ENCODE measurements at places on chromosomes 11 and 22. TPM values are rescaled to one million over a fixed set of nuclear protein-coding genes. Genes with fewer than 3 reads are reported as not detected.

DNA sequence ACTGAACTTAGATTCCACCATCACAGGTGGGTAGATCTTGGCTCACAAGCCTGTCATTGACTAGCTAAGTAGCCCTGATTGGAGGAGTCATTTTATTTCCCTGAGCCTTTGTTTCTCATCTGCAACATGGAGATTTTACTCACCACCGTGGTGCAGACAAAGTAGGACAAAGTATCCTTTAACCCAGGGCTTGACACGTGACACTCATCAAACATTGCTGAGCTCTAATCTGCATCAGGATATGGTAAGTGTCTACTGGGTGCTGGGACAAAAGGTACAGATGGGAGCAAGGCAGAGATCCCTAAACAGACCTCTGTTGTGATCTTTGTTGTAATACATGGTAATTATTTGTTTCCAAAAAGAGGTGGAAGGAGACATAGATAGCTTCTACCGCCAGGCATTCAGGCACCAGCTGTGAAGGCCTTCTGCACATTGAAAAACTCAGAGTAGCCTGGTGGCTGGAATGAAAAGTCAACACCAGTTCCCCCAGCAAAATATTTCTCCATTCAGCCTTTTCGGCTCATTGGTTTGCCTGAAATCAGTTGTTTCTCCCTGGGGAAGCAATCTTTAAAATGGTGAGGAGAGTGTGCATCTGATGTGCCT lies 18.3 kb upstream of the MICAL2 start:
- DNase-seq = no peak

DNA sequence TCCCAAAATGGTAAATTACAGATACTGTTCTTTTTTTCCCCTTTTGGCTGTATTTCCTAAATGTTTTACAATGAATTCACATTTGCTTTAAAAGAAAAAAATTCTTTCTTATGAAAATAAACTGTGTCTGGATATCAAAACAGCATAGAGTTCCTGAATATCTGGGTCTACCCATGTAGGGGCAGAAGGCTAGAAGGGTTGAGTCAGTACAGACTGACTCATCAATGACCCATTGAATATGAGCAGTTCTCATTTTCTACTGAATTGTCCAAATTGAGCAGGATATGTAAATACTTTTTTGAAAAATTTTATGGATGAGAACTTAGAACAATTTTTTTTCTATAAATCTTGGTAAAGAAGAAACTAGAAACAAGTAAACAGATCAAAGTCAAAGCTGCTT lies 16.3 kb upstream of the C11orf87 start:
- DNase-seq = no peak

FAT3 gene
- 8.0 TPM for polyA plus RNA-seq

DNA sequence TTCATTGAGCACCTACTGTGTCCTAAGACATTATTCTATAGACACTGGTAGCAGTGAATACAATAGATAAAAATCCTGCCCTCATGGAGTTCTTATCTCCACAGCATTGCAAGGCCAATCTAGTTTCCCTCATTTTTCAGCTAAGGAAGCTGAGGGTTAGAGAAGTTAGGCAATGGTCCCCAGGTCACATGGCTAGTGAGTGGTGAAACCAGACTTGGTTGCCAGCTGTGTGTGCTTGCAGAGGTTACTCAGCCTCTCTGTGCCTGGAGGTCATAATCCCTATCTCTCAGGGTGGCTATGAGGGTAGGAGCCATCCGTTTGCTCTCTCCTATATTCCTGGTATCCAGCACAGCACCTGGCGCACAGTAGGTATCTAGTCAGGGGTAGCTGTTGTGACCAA lies 147.7 kb upstream of the SEZ6L start:
- no peak for DNase-seq

MPEG1 gene
- polyA plus RNA-seq = 8.0 TPM

DNA sequence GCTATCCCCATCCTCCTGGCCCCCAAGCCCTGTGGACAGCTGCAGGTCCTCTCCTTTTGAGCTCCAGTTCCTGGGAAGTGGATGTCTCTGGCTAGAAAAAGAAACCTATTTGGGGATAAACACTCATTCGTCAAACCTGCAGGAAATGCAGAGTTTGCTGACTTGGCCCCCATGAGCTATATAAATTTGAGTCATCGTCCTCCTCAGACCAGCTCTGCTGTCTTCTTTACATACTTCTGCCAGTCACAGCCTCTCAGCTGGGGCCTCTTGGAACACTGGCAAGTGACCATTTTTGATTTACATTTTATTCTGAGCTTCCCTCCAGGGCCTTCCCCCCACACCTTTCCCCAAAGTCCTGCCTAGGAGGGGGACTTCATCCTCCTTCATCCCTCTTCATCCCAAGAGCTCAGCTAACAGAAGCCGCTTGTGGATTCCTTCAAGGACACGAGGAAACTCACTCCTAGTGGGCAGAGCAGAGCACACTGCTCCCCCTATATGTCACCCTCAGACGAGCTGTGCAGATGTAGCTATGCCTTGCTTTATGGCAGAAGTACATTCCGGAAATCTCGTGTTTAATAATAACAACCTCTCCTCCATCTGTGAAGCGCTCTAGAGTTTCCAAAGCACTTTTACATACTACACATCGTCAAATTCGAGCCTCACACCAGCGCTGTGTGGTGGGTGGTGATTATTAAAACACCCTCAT lies 131.8 kb downstream of the FEZ1 start:
- DNase-seq = no peak

GRCh38 chr22:47280301-47280700 lies 517.9 kb downstream of the TBC1D22A start:
- no peak for DNase-seq

USP2 gene
- polyA plus RNA-seq = 12.5 TPM

SPON1 gene
- 68.1 TPM for polyA plus RNA-seq

DNA sequence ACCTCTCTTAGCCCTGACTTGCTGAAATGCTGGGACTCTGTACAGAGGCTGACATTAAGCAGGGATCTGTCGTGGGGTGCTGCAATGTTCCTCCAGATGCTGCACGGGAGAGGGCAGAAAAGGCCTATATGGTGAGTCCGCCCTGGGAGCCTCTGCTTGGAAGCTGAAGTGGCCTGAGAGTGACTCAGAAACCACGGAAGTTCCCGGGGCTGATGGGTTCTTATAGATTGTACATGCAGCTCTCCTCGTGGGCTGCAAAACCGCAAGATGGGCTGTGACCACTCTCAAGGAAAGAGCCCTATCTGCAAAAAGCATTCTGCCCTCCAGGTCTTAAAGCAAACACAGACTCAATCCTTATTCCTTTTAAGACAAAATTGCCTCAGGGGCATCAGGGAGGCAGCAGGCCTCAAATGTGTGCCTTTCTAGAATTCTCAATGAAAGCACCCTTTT lies 5.8 kb upstream of the SLC43A3 start:
- no peak for DNase-seq
